ENCODE measurements at places on chromosomes 11 and 22. TPM values are rescaled to one million over a fixed set of nuclear protein-coding genes. Genes with fewer than 3 reads are reported as not detected.

DNA sequence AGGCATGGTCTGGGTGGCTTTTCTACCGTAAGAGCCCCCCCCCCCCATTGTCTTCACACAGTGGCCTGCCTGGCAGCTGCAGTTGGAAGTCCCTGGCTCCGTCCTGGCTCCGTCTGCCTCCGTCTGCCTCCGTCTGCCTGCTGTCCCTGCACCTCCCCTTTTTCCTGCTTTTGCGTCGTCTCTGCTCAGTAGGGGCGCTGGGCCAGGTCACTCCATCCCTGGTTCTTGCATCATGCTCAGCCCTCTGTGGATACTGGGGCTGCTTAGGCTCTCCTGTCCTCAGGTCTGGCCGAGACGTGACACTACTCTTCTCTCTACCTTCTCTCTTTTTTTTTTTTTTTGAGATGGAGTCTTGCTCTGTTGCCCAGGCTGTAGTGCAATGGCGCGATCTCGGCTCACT is 27.8 kb downstream of the AP2A2 start:
- DNase-seq = no peak

- no peak for DNase-seq
Observed at GRCh38 chr22:20354238-20354975, 34.5 kb upstream of the DGCR6L start.

DNA sequence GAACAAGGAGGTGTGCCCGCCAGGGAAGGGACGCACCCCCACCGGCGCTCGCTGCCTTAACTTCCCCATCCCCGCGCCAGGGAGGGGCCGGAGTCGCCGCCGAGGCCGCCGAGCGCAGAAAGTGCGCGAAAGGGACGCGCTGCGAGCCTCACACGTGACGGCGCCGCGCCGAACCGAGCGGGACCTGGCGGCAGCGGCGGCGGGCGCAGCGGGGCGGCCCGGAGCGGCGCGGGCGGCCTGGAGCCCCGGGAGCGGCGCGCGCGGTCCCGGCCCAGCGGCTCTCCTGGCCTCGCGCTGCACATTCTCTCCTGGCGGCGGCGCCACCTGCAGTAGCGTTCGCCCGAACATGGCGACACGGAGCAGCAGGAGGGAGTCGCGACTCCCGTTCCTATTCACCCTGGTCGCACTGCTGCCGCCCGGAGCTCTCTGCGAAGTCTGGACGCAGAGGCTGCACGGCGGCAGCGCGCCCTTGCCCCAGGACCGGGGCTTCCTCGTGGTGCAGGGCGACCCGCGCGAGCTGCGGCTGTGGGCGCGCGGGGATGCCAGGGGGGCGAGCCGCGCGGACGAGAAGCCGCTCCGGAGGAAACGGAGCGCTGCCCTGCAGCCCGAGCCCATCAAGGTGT is at the start of gene SORL1:
TSS of gene SORL1 (plus strand) at position 329 of the 623 bp plus-strand sequence. CDS start at position 347, 18 bp downstream.
- DNase-seq = no peak

DNA sequence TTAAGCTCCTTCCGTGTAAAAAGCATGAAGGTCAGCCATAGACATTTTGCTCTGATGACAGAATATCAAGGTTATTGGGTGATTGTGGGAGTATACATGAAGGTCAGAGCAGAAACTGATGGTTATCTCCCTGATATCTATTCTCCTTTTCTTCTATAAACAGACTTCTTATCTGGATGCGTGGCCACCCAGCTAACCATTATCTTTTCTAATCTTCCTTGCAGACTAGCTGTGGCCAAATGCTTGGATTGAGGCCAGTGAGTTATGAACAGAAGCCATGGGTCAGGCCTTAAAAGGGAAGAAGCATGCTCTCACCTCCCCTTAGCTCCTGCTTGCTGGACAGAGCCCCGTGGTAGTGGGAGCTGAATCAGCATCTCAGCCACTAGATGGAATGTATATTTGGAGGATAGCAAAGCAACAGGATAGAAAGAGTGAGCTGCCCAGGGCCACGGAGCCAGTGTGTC is 31.3 kb upstream of the LRRC55 start:
- no peak for DNase-seq

GRCh38 chr11:70454197-70454767 is 56.0 kb downstream of the CTTN start:
- DNase-seq = no peak

- DNase-seq = no peak
Observed at GRCh38 chr22:35172442-35172841, 84.9 kb upstream of the HMGXB4 start.

Gene C11orf65
- total RNA-seq = not detected
